M059J (cell line): ENCODE measurements at places on chromosomes 7 and 10. TPM values are rescaled to one million over a fixed set of nuclear protein-coding genes. Genes with fewer than 3 reads are reported as not detected.

CYP3A5 gene
- 0.05 and 0.15 TPM in 2 replicates for total RNA-seq

DNA sequence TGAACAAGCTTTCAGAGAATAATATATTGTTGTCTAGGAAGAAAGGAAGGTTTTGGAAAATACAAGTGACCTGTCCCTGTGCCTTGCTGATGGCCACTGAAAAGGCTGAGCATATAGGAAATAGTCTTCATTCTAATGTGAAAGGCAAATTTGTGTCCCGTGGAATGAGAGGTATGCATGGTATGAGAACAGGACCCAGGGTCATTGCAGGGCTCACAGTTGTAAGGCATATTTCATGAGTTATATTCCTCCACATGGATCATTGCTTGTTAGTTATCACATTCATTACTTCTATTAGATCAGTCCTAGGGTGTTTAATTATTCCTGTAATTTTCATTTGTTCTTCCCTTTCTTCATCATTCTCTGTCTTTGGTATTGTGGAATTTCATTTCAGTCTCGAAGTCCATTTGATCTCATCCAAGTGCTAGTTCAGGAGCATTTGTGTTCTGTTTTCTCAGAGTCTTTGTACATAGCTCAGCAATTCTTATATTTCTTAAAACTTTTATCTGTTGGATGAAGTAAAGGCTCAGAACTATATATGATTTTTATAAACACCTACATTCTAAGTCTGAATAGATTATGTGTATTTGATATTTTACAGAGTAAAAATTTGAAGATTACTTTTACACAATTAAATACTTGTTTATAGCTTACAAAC is 39.4 kb upstream of the ARHGAP21 start:
- peak; percentile 44 for DNase-seq

DNA sequence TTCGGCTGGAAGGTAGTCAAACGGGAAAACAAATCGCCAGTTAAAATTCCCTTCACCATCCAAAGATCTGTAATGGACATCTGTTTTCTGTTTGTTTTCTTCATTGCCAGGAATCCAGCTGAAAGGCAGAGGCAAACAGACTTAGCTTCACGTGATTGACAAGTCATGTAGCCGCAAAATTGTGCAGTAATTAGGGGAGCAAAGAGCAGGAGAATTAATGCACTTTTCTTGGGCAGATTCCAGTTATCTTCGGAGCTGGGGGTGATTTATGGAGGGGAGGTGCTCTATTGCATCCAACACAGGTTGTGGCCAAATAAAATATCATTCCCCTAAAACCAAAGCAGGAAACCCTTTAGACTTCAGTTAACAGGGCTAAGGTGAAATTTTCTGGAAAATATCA is 162.2 kb downstream of the MYOF start:
- DNase-seq = no peak

DNA sequence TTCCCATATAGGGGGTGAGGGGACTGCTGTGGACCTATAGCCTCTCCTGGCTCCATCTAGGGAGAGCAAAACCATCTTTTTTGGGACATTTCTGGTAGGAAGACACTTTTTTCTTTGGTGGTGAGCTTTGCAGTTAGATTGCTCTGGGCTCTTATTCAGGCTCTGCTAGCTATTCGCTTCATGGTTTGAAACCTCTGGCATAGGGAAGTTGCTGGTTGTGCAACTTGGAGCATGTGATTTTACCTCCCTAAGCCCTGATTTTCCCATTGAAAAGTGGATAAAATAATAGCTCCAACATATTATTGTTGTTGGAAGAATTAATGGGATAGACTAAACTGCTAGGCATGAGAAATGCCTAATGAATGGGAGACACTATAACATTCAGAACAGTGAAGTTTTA is 69.6 kb downstream of the CYP26A1 start:
- no peak for DNase-seq

NUTM2E gene
- total RNA-seq = 0.05 TPM in 1 of 2 replicates, not detected in the other

DNA sequence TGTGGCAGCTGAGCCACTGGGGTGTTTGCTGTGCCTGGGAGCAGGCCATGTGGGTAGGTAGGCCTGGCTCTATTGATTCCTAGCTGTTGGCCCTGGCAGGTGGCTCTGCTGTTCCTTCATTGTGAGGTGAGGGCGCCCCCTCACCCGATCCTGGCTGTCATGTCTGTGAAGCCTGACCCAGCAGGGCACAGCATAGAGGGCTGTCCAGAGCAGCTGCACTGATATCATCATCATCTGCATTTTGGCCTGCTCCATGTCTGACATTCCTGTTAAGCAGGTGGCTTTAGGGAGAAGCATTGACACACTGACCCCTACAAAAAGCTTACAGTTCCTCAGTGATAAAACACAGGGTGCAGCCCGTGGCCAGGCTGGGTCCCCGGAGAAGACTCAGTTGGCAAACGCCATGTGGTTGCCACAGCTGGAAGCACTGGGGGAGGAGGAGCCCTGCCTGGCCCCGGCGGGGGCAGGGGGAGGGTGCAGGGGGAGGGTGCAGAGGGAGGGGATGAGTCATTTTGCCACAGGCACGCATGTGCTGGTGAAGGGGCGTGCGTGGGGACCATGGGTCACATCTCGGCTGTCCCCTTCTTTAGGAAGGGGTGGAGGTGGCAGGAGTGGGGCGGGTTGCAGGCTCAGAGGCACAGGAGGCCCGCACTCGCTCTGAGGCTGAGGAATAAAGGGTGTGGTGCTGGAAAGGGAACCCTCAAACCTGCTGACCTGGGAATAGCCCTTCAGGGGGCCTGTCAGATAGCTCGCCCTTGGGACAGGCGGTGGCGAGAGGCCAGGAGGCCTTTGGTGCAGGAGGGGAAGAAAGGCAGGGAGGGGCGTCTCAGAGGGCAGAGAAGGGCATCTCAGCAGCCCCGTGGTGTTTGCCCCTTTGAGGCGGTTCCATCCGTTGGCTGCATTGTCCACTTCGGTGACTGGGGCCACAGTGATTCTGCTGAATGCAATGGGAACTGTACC is 31.6 kb downstream of the IKZF1 start:
- DNase-seq = peak; percentile 10

PRKCQ gene
- 0.10 TPM in 1 of 2 replicates, not detected in the other for total RNA-seq

MUC12 gene
- total RNA-seq = 1.4 and 4.5 TPM in 2 replicates

DNA sequence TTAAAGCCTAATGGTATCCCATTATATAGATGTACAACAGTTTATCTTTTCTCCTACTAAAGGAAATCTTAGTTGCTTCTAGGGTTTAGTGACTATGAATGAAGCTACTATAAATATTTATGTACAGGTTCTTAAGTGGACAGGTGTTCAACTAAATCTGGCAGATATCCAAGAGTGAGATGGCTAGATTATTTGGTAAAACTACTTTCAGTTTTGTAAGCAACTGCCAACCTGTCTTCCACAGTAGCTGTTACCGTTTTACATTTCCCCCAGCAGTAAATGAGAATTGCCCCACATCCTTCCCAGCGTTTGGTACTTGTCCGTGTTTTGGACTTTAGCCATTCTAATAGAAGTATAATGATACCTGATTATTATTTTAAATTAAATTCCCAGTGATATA is 144.9 kb upstream of the MAGI2 start:
- no peak for DNase-seq

FAM180A gene
- total RNA-seq = 1.9 and 3.4 TPM in 2 replicates

AQP1 gene
- total RNA-seq = 0.62 and 0.74 TPM in 2 replicates

- no peak for DNase-seq
Observed at GRCh38 chr10:53597835-53598251, 825.3 kb upstream of the MBL2 start.

DNA sequence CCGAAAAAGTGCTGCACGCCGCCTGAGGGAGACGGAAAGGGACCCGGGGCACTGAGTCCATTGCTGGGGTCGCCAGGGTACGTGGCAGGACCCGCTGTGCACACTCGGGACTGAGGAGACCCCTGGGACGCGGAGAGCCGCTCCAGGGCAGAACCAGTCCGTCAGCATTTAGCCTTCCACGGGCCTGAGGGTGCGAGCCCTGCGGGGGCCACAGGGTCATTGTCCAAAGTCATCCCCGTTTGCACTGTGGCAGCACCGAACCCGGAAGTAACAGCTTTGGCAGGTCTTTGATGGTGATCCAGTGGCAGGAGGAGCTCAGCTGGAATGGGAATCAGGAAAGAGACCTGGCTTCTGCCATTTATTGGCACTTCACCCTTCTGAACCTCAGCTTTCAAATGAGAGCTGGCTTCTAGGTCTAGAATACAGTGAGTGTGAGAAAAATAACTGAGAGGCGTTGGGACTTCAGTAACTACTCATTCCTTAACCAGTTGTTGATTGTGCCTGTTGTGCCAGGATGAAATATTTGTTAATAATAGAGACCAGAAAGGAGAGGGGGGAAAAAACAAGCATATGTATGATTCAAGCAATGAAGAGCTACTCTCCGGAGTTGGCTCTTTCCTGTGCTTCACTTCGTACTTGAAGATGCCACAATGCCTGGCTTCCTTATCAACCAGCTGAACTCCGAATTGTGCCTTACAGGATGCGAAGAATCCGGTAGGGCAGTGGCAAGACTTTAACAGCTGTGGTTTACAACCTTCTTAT is 811 bp upstream of the ARHGAP12 start:
- DNase-seq = peak; percentile 62

GRCh38 chr7:39696631-39697030 is 73.3 kb downstream of the RALA start:
- DNase-seq = no peak
